ENCODE measurements at places on chromosomes 7 and 10. TPM values are rescaled to one million over a fixed set of nuclear protein-coding genes. Genes with fewer than 3 reads are reported as not detected.

APBB1IP gene
- 3.5 TPM for total RNA-seq

C10orf62 gene
- not detected for total RNA-seq

MSMB gene
- not detected for total RNA-seq

ITGB8 gene
- 21.2 TPM for total RNA-seq

AEBP1 gene
- total RNA-seq: 182 TPM

PAPOLB gene
- 0.27 TPM for total RNA-seq
